ENCODE measurements at places on chromosomes 16 and 17.

DNA sequence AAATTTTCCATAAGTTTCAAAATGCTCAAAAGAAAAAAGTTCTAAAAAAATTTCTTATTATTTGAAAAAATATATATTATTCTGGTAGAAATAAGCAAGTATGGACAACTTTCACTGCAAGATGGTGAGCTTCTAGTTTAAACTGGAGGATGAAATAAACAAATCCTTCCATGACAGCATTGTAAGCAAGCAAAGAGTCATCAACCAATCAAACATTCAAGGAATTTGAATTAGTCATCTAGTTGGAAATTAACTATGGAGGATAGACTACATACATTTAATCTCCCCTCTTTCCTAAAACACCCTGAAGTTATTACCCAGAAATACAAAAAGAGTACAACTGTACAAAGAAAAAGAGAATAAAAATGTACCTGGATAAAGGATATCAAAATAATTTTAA, 51.0 kb upstream of the IRX5 start:
- no peak for DNase-seq

DNA sequence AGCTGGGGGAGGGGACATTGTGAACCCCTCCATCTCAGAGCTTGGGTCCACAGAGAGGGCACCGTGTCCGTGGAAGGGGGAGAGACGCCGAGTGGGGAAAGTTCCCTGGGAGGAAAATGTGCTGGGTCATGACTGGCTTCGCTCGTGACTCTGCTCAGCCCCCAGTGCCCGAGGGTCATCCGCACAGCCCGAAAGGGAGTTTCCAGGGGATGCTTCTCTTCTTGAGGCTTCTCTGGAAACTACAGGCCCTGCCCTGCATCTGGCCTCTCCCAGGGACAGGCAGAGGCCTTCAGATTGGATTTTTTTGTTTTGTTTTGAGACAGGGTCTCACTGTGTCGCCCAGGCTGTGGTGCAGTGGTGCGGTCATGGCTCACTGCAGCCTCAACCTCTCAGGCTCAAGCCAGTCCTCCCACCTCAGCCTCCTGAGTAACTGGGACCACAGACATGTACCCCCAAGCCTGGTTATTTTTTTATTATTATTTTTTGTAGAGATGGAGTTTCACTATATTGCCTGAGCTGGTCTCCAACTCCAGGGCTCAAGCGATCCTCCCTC, 9.8 kb upstream of the GSE1 start:
- no peak for DNase-seq

DNA sequence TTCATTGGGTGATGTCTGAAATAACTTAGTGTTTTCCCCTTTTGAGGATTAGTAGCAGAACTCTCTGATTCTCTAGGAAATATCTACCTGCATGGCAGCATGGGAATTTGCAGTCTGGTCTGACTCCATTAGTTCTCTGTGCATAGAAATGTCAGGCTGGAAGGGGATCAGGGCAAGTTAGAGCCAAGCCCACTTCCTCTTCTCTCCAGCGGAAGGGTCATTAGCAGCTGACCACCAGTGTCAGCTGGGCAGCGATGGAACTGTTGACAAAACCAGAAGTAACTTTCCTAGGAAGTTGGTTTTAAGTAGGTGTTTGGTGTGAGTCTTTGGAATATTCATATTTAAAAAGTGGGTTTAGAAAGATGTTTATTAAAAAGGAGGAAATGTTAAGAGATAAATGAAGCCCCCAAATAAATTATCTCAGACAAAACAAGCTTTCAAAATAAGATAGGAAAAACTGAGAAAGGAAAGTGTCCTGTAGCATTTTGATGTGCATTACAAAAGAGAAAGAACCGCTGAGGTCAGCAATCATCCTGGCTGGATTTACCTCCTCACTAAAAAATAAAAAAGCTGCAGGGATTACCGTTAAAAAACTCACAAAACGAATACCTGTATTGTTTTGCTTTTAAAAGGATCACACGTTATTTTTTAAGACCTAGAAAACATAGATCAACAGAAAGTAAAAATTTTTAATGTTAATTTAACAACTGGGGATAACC, 32.4 kb upstream of the MMD start:
- no peak for DNase-seq

GRCh38 chr16:67164599-67165061, at the start of gene HSF4:
Gene HSF4 (plus strand): TSS chr16:67164745. CDS start chr16:67164812, 67 bp downstream.
- DNase-seq: no peak

- no peak for DNase-seq
Measured at GRCh38 chr16:86379505-86379846, 130.9 kb upstream of the FOXF1 start.

- no peak for DNase-seq
Measured at GRCh38 chr17:7403043-7403726, 712 bp downstream of the TMEM256 start.

DNA sequence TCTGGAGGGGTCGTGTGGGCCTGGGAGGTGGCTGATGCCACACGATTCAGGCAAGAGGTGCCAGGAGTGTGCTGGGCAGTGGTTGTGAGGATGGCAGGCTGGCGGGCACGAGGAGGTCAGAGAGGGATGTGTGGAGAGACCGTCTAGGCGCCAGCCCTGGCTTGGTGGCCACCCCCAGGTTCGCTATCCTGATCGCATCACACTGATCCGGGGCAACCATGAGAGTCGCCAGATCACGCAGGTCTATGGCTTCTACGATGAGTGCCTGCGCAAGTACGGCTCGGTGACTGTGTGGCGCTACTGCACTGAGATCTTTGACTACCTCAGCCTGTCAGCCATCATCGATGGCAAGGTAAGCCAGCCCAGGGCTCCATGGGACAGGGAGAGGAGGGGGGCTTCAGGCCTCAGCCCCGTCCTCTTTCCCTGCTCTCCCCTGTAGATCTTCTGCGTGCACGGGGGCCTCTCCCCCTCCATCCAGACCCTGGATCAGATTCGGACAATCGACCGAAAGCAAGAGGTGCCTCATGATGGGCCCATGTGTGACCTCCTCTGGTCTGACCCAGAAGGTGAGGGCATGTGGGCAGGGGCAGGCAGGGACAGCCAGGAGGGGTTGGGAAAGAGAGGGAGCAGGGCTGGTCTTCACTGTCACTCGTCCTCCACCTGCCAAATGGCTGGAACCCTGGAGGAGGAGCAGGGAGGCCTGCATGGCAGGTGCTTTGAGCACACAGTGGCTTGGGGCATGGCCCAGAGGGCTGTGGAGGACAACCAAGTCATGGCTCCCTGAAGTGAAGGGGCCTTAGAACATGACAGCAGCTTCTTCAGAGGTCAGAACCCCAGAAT, 7.6 kb downstream of the PPP4C start:
- DNase-seq: no peak

DNA sequence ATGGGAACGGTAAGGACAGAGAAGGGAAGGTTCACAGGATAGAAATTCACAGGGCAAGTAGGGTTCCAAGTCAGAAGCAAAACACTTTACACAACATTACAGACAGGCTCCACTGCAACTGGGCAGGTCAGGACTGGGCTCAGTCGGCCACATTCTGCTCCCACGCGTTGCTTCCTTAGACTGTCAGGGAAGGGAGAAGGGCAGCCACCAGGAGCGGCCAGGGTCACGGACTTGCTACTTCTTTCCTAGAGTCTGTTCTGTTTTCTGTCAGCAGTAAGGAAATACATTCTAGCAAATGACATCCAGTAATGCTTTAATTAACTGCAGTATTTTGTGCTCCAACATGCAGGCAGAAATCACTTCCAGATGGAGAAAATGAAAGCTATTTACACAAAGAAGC, 160.3 kb upstream of the RPH3AL start:
- no peak for DNase-seq

DNA sequence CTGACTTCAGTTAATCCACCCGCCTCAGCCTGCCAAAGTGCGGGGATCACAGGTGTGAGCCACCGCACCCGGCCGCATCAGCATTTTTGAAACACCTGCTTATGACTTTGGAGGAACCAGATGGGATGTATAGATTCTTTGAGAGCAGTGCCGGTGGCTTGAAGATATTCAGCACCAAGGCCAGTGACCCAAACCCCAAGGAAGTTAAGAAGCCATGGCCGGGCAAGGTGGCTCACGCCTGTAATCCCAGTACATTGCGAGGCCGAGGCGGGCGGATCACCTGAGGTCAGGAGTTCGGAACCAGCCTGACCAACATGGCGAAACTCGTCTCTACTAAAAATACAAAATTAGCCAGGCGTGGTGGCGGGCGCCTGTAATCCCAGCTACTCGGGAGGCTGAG, 43.9 kb downstream of the TRARG1 start:
- no peak for DNase-seq

- DNase-seq: no peak
Measured at GRCh38 chr16:55357241-55357640, 33.2 kb downstream of the IRX6 start.

- DNase-seq: peak; percentile 21
Measured at GRCh38 chr16:88468275-88469129, 15.4 kb downstream of the ZFPM1 start.

DNA sequence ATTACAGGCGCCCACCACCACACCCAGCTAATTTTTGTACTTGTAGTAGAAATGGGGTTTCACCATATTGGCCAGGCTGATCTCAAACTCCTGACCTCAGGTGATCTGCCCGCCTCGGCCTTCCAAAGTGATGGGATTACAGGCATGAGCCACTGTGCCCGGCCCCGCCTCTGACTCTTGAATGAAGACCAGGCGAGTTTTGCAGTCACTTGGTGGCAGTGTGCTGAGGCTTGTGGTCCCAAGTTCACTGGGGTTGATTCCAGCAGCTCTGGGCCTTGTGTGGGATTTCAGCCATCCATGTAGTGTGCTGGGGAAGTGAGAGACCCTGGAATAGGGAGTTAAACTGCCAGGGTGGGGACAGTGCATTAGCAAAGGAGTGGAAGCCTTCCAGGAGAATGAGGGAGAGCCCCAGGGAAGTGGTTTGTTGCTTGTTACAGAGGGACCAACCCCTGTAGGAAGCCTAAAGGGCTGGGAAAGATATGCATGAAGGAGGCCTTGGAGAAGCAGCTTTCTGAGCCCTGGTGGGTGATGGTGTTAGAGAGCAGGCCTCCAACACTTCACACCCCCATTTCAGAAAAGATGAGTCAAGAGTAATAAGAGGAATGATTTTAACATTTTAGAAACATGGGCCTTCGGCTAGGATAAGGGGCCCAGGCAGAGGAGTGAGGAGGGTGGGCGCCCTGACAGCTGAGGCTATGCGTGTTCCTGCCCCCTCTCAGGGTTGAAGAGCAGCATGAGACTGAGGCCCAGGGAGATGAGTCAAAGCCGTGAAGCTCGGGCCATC, 14.5 kb downstream of the PSKH1 start:
- no peak for DNase-seq

GRCh38 chr16:17475104-17475503, 4.3 kb upstream of the XYLT1 start:
- no peak for DNase-seq

- DNase-seq: no peak
Measured at GRCh38 chr16:86570558-86571529, 4.2 kb downstream of the FOXC2 start.
